ENCODE measurements at places on chromosomes 7 and 10.

- no peak for DNase-seq
Measured at GRCh38 chr10:12512332-12513002, 163.1 kb downstream of the CAMK1D start.

GRCh38 chr7:27969346-27969745 is 211.2 kb downstream of the JAZF1 start:
- no peak for DNase-seq

- no peak for DNase-seq
Measured at GRCh38 chr7:137084607-137085380, 216.3 kb downstream of the CHRM2 start.

DNA sequence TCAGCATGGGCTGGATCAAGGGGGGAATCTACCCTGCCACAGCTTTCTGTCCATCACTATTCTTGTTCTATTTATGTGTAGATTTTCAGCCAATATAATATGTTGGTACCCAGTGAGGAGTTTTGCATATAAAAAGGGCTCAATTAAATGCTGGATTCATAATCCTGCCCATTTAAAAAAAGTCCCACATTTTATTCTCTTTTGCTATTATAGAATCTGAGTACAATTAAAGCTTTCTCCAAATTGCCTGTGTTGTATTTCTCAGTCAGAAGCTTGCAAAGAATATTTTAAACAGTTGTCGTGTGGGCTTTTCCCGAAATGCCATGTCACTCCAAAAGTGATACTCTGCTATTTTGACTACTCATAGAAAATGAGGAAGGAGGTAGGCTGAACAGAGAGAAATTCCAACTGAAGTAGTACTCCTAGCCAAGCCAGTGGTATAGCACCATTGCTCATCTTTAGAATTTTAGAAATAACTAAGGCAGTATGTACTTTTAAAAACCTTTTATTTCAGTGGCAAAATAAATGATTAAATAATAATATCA is 108.3 kb upstream of the HDAC9 start:
- no peak for DNase-seq

DNA sequence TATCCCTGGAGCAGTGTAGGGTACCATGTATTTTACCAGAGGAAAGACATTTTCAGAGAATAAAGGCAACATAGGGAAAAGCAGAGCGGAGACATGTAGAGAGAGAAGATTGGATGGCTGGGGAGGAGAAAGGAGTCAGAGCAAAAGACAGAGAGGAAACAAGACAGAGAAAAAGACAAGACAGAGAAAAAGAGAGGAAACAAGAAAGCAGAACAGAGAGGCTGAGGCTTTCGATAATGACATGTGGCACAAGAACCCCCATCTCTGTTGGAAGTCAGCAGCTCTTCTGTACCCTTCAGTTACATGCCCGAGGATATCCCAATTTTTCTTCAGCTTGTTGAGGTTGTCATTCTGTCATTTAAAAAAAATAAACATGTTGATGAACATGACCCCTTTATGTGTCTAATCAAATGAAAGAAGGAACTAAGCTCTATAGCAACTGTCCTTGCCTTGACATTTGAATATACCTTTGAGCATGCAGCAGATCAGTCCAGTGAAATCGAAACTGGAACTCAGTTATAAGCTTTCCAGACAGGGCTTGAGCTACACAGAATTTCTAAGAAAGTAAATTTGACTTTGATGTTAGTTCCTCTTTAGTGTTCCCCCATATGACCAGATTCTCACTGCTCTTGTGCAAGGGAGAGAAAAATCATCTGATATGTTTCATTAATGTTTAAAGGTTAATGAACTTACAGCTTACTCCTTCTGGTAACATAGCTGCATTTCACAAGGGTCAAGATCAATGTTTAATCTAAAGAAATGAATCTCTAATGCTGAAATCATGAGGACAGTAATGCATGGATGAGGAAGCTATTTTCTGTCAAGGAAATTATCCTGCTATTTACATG is 75.1 kb upstream of the SP4 start:
- no peak for DNase-seq

All from stimulated activated CD8-positive, alpha-beta memory T cell treated with anti-CD3 and anti-CD28 coated beads, Interleukin-4, amount 100 ng/mL, for 4 hours (primary cell).